Aorta (tissue), 5 donors: ENCODE measurements at places on chromosomes 7 and 10.

GRCh38 chr10:131650169-131650705 lies 250.6 kb upstream of the PPP2R2D start:
- no peak for DNase-seq

- DNase-seq = no peak
Measured at GRCh38 chr7:70408477-70408876, 723.5 kb upstream of the GALNT17 start.

DNA sequence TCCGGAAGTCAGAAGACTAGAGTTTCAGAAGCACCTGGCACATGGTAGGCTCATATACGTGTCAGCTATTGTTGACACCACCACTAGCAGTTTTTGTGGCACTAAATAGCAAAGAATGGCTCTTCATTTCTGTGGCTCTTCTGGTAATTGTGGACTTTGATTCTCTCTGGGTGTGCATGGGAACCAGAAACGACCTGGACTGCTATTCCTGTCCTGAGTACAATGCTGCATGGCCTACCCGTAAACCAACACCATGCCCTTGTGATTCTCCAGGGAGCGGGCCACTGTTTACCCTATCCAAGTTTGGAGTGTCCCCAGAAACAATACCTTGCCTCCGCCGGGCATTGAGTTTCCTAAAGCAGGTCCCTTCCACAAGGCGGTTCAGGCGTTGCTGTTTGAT lies 162.9 kb upstream of the AOAH start:
- no peak for DNase-seq

DNA sequence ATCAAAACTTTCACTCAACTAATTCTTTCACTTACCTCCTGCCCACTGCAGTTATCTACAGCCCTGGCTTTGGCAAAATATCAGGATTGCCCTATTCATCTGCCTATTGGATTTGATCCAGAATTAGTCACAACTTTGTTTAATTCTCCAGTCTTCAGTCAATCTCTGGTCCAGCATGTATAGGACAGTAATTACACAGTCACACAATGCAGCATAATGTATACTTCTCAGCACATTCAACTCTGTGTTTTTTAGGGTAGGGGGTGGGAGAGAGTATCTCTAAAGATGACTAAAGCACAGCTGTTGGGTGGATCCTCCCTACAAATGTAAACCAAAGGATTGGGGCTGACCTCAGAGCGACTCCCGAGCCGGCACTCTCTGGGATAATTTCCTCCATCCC lies 17.7 kb upstream of the NRP1 start:
- no peak for DNase-seq
